ENCODE measurements at places on chromosomes 12 and 14. TPM values are rescaled to one million over a fixed set of nuclear protein-coding genes. Genes with fewer than 3 reads are reported as not detected.

DNA sequence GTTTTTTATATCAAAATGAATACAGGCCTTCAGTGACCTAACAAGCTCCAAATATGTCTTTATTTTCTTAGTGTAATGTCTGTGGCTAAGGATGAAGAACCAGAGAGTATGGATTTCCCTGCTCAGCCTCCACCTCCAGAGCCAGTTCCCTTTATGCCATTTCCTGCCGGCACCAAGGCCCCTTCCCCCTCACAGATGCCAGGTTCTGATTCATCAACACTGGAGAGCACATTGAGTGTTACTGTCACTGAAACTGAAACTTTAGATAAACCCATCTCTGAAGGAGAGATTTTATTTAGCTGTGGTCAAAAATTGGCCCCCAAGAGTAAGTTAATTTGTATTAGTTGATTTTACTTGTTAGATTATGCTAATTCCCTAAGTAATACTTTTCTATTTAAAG, 61.0 kb downstream of the KIAA0586 start:
- no peak for DNase-seq

DNA sequence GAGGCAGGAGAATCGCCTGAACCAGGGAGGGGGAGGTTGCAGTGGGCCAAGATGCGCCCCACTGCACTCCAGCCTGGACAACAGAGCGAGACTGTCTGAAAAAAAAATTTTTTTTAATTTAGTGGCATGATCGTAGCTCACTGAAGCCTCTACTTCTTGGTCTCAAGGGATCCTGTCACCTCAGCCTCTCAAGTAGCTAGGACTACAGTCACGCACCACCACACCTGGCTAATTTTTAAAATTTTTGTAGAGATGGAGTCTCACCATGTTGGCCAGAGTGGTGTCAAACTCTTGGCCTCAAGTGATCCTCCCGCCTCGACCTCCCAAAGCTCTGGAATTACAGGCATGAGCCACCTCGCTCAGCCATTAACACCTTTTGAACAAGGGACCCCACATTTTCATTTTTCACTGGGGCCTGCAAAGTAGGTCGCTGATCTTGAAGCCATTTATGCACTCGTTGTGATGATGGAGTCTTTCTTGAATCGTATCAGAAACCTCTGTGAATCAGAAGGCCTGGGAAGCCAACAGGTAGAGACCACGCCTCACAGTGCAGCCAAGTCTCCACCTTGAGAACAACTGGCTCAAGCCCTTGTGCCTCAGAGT, 5.9 kb downstream of the HCAR1 start:
- DNase-seq, result no peak

GRCh38 chr14:71473843-71474242, 458.4 kb upstream of the RGS6 start:
- no peak for DNase-seq

DNA sequence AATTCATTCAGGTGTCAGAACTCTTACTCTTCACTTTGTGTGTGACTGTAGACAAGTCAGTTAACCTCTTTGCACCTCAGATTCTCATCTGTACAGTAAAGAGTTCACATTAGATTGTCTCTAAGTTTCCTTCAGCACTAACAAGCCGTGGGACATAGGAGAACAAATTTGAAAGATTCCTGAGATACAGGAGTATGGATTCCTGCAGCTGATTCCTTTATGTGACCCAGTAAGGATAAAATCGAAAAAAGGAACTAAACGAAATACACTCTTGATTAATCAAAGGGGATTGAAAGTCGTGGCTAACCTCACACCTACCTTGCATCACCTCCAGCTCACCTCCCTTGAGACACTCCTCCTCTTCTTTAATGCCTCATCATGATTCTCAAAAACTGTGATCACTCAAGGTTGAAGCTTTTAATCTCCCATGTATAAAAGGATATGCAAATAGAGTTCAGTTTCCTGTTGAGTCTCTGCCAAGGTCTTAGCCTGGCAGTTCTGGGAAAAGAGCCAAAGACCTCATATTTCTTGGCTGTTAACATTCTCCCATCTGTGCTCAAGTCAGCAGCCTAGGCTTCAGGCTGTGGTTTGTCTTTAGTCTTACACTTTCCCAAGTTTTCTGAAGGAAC, 156.6 kb downstream of the DAD1 start:
- DNase-seq, result peak; percentile 57

ATP5MC2 gene
- total RNA-seq, result 270 TPM

CORO1C gene
- total RNA-seq, result 122 TPM

DNA sequence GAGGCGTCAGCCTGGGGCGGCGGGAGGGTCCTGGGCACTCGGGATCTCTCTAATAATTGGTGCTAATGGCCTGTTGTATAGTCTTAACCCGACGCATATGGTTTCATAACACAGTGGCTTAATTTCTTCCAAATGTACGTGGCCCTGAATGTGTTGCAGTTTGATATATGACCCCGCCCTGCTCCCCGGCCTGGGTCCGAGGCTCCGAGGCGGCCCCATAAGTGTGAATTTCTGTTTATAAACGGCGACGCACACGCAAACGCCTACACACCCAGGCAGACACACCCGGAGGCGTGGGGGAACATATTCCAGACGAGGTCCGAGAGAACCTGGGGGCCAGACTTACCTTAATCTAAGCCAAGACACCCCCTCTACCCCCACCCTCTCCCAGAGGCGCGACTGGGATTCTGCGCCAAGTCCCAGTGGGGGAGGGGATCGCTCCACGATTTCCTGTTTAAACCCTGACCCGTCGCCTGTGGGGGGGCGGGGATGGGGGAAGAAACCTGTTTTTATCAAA, 9.7 kb upstream of the HOXC6 start:
- no peak for DNase-seq

KRT7 gene
- 3,783 TPM for total RNA-seq

- DNase-seq, result no peak
Measured at GRCh38 chr12:93964936-93965335, 183.4 kb upstream of the PLXNC1 start.

GRCh38 chr12:54386403-54387113, 2.0 kb upstream of the ZNF385A start:
- no peak for DNase-seq

OR6C2 gene
- total RNA-seq, result not detected

CRACR2A gene
- total RNA-seq, result not detected

DNA sequence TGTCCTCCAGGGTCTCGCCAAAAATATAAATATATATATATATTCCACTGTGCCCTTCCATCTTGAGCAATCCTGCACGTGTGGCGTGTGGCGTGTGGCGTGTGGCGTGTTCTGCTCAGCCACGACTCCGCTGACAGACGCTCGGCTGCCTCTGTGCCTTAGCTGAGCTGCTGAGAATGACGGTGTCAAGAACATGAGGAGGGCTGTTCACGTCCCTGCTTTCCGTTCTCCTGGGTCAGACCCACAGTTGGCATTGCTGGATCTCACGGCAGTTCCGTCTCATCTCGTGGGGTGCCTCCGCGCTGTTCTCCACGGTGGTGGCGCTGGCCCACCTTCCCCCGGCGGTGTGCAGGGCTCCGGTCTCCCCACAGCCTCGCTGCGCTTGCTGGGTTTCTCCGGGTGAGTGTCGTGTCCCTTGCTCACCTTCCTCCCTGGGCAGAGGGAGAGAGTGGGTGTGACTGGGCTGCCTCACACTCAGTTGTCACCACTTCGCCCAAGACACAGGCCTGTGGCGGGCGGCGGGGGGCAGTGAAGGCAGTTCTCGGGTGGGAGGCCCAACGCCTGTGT, 9.4 kb downstream of the GPR132 start:
- DNase-seq, result no peak

LALBA gene
- total RNA-seq, result not detected

- no peak for DNase-seq
Measured at GRCh38 chr12:51346581-51346980, at the start of gene CELA1. Gene CELA1 (minus strand): TSS chr12:51346679. CDS start chr12:51346638, 41 bp downstream.

All from PC-9 (cell line).